ENCODE measurements at places on chromosomes 5 and 9. TPM values are rescaled to one million over a fixed set of nuclear protein-coding genes. Genes with fewer than 3 reads are reported as not detected.

DNA sequence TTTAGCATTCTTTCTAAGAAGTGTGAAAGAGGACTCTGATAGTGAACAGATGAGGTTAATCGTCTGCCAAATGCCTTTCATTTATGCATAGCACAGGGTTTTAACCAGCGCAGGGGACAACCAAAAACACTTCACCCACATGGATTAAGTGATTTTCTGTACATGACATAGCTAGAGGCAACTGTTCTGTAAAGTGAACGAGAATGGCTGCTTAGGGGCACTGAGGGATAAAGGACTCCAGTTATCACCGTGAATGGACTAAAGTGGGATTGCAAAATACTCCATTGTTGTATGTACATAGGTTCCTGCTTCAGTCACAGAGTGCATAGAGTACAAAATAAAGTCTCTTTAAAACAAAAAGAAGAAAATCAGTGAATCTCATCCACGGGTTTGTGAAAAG is 456.8 kb downstream of the DMAC1 start:
- no peak overlapping the region for H3K27ac ChIP-seq
- peaks cover 7% of the 10 kb centered on the region for H3K27me3 ChIP-seq
- H3K4me1 ChIP-seq, result no peaks in the 10 kb centered on the region
- no peaks in the 10 kb centered on the region for H3K36me3 ChIP-seq
- H3K4me3 ChIP-seq, result no peak overlapping the region
- no peak for DNase-seq

- H3K4me3 ChIP-seq, result no peak overlapping the region
- H3K27me3 ChIP-seq, result peaks cover 25% of the 10 kb centered on the region
- H3K27ac ChIP-seq, result no peak overlapping the region
- H3K36me3 ChIP-seq, result no peaks in the 10 kb centered on the region
- peaks cover 6% of the 10 kb centered on the region for H3K4me1 ChIP-seq
These were observed 292.5 kb downstream of the PARP8 start for GRCh38 chr5:50958852-50959457.

GRCh38 chr9:133362359-133363044 is 6.2 kb downstream of the SURF2 start:
- H3K27ac ChIP-seq, result peak overlapping the region; percentile 63
- no peaks in the 10 kb centered on the region for H3K27me3 ChIP-seq
- no peak for DNase-seq
- peaks cover 37% of the 10 kb centered on the region for H3K4me1 ChIP-seq
- peaks cover 47% of the 10 kb centered on the region for H3K36me3 ChIP-seq
- no peak overlapping the region for H3K4me3 ChIP-seq

- DNase-seq, result no peak
- no peak overlapping the region for H3K4me3 ChIP-seq
- H3K27ac ChIP-seq, result no peak overlapping the region
- peaks cover 26% of the 10 kb centered on the region for H3K36me3 ChIP-seq
These were observed 32.7 kb downstream of the LNPEP start for GRCh38 chr5:96968614-96969013.

GRCh38 chr9:2622461-2623287 is 1.1 kb downstream of the VLDLR start:
- H3K27ac ChIP-seq, result peak overlapping the region; percentile 72
- H3K4me3 ChIP-seq, result peak overlapping the region; percentile 92
- peaks cover 26% of the 10 kb centered on the region for H3K27me3 ChIP-seq
- H3K4me1 ChIP-seq, result peaks cover 17% of the 10 kb centered on the region
- DNase-seq, result peak; percentile 2
- H3K36me3 ChIP-seq, result peaks cover 2% of the 10 kb centered on the region

GRCh38 chr5:58934629-58935097 is 351.8 kb downstream of the RAB3C start:
- H3K36me3 ChIP-seq, result no peaks in the 10 kb centered on the region
- H3K27ac ChIP-seq, result no peak overlapping the region
- peaks cover 13% of the 10 kb centered on the region for H3K4me1 ChIP-seq
- no peaks in the 10 kb centered on the region for H3K27me3 ChIP-seq
- no peak overlapping the region for H3K4me3 ChIP-seq

GRCh38 chr5:43421450-43422133 is 9.4 kb upstream of the CCL28 start:
- H3K27ac ChIP-seq, result no peak overlapping the region
- peaks cover 8% of the 10 kb centered on the region for H3K27me3 ChIP-seq
- no peak overlapping the region for H3K4me3 ChIP-seq

DNA sequence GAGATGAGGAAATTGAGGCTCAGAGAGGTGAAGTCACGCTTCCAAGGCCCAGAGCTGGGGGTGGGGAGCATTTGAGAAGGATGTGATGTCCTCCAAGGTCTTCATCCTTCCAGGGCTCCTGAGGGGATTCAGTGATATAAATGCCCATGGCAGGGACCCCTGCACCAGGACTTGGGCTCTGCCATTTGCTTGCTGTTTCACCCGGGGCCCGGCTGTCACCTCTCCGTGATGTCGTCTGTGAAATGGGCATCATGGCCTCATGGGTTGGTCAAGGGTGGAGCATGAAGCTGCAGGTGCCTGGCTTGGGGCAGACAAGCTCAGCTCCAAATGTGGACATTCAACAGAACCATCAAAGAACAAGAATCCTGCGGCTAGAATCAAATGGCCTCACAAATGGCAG is 253.1 kb downstream of the PBX3 start:
- no peak overlapping the region for H3K4me3 ChIP-seq
- H3K36me3 ChIP-seq, result no peaks in the 10 kb centered on the region
- no peak for DNase-seq
- no peak overlapping the region for H3K27ac ChIP-seq
- H3K4me1 ChIP-seq, result no peaks in the 10 kb centered on the region

GRCh38 chr9:16601991-16602390 is 268.5 kb downstream of the BNC2 start:
- no peaks in the 10 kb centered on the region for H3K27me3 ChIP-seq
- no peaks in the 10 kb centered on the region for H3K4me1 ChIP-seq
- no peak for DNase-seq
- H3K36me3 ChIP-seq, result no peaks in the 10 kb centered on the region

- peaks cover 2% of the 10 kb centered on the region for H3K36me3 ChIP-seq
- peaks cover 38% of the 10 kb centered on the region for H3K4me1 ChIP-seq
- H3K27me3 ChIP-seq, result peaks cover 15% of the 10 kb centered on the region
- H3K4me3 ChIP-seq, result peak overlapping the region; percentile 47
- peak; percentile 42 for DNase-seq
These were observed 151.4 kb downstream of the HSD17B3 start for GRCh38 chr9:96150324-96151227.

DNA sequence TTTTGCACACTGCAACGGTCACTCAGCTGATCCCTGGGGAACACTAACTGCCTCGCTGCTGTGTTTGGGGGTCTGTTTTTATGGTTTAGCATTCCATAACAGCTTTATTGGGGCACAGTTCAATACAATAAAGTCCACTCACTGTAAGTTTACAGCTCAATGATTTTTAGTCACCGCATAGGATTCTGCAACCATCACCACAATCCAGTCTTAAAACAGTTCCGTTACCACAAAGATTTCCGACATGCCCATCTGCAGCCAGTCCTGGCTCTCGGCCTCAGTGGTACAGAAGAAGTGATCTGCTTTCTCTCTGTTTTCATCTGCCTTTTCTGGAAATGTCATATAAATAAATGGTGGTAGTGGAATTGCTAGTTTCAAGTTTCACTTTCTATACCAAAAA is 23.6 kb downstream of the OR2V2 start:
- peaks cover 60% of the 10 kb centered on the region for H3K27me3 ChIP-seq
- DNase-seq, result no peak
- no peaks in the 10 kb centered on the region for H3K36me3 ChIP-seq

DNA sequence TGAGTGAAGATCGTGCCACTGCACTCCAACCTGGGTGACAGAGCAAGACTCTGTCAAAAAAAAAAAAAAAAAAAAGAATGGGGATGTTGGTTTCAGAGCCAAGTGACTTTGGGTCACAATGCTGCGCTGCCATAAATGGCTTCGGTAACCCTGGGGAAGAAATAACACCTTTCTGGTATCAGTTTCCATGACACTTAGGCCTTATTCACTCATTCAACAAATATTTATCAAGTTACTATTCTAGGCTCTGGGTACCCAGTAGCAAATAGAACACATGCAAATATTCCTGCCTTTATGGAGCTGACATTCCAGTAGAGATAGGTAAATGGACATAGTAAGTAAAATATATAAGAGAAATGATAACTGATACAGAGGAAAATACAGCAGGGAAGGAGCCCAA is 454.2 kb downstream of the PDE4D start:
- H3K4me3 ChIP-seq, result no peak overlapping the region
- peaks cover 3% of the 10 kb centered on the region for H3K27me3 ChIP-seq
- H3K27ac ChIP-seq, result no peak overlapping the region

DNA sequence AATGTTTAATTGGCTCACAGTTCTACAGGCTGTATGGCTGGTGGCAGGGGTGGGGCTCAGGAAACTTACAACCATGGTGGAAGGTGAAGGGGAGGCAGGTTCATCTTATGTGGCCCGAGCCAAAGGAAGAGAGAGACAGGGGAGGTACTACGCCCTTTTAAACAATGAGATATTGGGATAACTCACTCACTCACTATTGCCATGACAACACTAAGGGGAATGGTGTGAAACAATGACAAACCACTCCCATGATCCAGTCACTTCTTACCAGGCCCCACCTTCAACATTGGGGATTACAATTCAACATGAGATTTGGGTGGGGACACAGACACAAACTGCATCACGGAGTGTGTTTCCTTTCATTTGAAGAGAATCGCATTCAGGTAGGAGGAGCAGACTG is 220.9 kb downstream of the GADD45G start:
- no peak for DNase-seq
- H3K4me3 ChIP-seq, result no peak overlapping the region
- H3K27me3 ChIP-seq, result peaks cover 1% of the 10 kb centered on the region
- peaks cover 5% of the 10 kb centered on the region for H3K36me3 ChIP-seq
- H3K4me1 ChIP-seq, result peaks cover 43% of the 10 kb centered on the region

DNA sequence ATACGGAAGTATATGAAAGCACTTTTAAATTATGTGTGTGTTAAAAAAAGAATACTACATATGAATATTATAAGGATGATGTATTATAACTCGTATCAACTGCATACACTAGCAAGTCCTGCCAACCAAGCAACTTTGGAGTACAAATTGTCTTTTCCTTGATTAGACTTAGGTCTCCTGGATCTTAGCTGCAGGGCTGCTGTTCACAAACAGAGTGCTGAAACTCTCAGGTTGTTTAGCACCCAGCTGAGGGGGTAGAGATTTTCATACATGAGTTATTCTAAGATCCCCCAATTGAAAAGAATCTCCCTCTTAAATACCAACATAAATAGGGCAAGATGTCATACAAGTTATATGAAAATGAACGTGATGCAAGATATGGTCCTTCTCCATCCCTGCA is 149.8 kb upstream of the TNC start:
- no peaks in the 10 kb centered on the region for H3K4me1 ChIP-seq
- H3K27ac ChIP-seq, result no peak overlapping the region
- no peaks in the 10 kb centered on the region for H3K36me3 ChIP-seq
- DNase-seq, result no peak

DNA sequence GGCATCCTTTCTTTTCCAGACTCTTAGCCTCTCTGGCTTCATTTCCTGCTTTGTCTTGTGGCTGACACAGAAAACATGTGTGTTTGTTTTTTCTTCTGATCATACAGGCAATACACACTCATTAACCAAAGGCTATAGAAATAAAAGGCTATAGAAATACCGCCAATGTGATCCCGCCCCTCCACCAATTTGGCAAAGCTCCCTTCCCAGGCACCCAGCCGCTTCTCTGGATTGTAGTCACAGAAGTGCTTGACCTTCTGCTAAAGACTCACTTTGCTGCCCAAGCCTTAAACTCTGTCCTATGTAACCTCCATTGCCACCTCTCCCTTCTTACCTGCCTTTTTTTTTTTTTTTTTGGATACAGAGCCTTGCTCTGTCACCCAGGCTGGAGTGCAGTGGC is 5.3 kb downstream of the TXNDC15 start:
- H3K36me3 ChIP-seq, result peaks cover 29% of the 10 kb centered on the region
- H3K4me3 ChIP-seq, result no peak overlapping the region
- peaks cover 42% of the 10 kb centered on the region for H3K4me1 ChIP-seq

DNA sequence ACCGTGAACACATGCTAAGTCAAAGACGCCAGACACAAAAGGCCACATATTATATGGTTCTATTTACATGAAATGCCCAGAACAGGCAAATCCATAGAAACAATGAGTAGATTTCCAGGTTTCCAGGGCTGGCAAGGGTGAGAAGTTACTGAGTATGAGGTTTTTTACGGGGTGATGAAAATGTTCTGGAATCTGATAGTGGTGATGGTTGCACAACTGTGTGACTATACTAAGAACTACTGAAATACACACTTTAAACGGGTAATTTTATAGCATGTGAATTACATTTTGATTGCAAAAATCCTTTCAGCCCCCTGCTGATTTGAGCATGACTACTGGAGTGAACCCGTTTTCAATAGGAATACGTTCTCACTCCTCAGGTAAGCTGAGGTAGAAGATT is 46.7 kb upstream of the TBC1D9B start:
- no peaks in the 10 kb centered on the region for H3K36me3 ChIP-seq
- H3K4me3 ChIP-seq, result no peak overlapping the region
- H3K27ac ChIP-seq, result no peak overlapping the region
- no peak for DNase-seq

GRCh38 chr9:135739271-135740220 is 37.6 kb downstream of the KCNT1 start:
- H3K4me1 ChIP-seq, result no peaks in the 10 kb centered on the region
- H3K4me3 ChIP-seq, result no peak overlapping the region
- H3K27me3 ChIP-seq, result no peaks in the 10 kb centered on the region

DNA sequence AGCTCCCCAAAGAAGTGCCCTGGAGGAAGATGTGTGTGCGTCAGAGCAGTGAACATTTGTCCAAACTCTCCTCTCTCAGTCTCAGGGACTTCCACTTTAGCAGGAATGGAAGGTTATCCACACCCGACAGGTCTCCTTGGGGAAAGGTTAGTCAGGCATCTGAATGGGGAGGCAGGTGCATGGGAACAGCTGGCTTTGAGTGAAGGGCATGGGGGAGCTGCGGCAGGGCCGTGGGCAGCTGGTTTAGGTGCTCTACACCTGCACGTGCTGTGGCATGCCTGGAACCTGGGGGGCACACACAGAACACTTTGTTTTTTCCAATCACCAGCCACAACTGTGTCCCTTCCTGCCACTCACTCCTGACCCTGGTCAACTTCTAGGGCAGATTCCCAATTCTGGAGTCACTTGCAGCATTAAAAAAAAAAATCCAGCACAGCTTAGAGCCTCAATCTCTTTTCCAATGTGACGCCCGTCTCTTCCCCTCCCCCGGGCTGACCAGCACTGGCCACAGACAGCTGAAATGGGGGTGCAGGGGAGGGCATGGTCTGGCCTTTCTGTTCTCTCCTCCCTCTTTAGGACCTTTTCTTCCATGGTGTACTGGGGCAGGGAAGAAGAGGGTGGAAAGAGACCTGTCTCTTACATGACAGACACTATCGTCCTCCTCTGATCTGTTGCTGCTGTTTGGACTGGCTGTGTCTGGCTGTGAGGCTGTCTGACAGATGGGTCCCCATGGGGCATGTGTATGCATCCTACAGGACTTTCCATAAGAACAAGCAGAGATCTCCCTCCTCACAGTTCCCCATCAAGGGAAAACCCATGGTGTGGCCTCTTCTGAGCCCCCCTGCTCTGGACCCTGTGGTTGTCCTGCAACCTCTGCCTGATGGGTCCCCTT is 9.5 kb upstream of the IL3 start:
- no peak overlapping the region for H3K27ac ChIP-seq
- no peaks in the 10 kb centered on the region for H3K36me3 ChIP-seq
- DNase-seq, result no peak
- no peak overlapping the region for H3K4me3 ChIP-seq
- peaks cover 45% of the 10 kb centered on the region for H3K27me3 ChIP-seq

Gene PCDHA1
- total RNA-seq, result not detected

Gene BARHL1
- not detected for total RNA-seq

Gene FGFR4
- total RNA-seq, result 1.4 TPM

Gene UGT3A2
- total RNA-seq, result not detected

Gene PAEP
- not detected for total RNA-seq

Gene APC
- 20.3 TPM for total RNA-seq

Gene FOXI1
- not detected for total RNA-seq

Gene CCIN
- total RNA-seq, result not detected

Gene STC2
- 25.4 TPM for total RNA-seq

Gene PRUNE2
- 0.57 TPM for total RNA-seq
